ENCODE measurements at places on chromosomes 2 and 18.

DNA sequence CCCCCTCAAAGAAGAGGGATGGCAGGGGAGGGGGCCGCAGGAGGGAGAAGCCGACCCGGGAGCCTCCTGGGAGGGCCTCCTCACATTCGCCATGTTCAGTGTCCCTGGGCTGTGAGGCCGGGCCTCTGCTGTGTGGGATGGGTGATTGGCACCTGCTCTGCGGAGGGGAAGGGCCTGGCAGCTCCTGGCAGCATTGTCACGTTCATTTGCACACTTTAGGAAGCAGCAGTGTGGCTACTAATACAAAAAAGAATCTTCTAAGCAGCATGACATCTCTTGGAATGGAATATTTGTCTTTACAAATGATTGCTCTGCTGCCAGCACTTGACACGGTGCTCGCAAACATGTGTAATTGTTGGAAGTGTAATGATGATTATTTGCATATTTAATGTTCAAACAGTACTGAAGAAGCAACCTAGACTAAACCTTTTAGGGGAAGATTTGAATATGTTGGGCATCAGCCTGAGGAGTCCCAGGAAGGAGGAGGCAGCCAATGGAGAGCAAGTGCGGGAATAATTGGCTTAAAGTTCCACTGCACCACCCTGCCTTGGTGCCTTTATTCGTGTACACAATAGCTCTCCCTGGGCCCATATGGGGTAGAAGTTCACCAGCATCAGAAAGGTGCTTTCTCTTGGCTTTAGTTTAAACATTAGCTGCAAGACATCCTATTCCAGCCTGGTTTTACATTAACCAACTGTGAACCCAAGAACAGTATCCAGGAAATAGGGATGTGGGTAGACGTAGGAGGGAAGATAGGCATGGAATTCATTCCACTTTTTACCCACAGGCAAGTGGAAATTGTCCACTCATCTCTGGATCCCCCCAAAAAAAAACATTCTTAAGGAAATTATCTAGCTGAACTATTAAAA lies 404.9 kb downstream of the TMEM182 start:
- DNase-seq: no peak

DNA sequence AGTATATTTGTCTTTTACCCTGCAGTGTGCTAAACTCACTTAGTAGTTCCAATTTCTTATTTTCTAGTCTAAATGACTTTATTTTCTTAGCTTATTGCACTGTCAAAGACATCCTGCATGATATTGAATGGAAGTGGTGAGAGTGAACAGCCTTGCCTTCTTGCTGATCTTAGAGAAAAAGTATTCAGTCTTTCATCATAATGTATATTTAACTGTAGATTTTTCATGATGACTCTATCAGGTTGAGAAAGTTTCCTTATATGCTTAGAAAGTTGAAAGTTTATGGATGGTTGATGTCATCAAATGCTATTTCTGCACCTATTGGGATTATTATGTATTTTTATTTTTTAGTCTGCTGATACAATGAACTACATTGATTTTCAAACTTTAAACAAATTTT lies 21.3 kb upstream of the COL3A1 start:
- DNase-seq: no peak

DNA sequence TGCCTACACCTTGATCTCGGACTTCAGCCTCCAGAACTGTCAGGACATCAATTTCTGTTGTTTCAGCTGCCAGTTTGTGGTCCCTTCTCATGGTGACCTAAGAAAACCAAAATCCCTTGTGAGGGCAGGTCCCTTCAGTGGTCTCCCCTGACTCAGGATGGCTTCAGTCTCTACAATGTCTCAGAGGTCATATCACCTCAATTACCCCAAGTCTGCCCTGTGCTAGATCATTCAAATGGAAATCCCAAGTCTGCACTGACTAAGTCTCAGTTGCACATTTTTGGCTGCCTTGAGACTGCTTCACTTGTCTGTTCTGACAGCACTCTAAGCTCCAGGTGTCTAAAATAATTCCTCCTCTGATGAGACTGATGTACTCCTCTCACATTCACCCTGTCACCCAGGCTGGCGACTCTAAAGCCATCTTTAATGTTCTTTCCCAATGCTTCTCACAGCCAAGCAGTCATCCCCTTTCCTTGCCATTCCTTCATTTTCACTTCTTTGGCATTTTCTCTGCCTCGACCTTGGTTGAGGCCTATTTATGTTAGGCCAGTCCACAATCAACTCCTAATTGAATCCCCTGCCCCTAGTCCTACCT lies 470.8 kb downstream of the DLGAP1 start:
- no peak for DNase-seq

GRCh38 chr2:217887841-217888701 lies 114.7 kb downstream of the TNS1 start:
- peak; percentile 60 for DNase-seq

- DNase-seq: no peak
These were observed 113.6 kb downstream of the GCA start for GRCh38 chr2:162457490-162457889.

DNA sequence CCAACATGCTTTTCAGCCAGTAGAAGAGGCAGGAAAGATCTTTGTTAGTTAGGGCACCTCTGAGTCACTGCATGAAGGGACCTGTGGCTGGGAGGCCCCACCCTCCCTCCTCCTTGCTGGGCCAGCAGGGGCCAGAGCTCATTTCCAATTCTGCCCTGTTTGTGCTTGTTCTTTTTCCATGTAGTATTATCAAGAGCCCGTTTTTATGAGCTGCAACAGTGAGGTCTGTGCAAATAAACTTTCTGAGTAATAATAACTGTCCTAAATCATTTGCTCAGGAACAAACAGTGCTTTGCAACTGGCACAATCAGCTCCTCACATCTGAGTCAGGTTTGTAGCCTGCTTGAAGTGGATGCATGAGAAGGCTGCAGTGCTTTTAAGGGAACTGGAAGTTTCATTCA lies 128.0 kb downstream of the ARL4C start:
- no peak for DNase-seq

DNA sequence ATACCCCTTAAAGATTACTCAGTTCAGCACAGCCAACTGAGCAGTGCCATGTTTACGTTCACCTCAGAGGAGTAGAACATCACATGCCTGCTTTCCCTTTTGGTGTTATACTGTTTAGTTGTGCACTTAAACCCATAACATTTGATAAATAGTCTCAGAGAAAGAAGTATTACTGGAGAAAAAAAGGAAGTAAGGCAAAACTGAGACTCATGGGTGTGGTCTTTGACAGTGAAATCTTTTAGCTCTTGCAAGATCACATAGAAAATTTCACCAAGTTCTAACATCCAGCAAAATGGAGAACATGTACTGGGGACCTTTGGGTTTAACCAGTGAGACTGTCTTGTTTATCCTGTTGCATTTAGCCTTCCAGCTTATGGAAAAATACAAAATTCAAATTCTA lies 5.6 kb downstream of the TANK start:
- DNase-seq: no peak

DNA sequence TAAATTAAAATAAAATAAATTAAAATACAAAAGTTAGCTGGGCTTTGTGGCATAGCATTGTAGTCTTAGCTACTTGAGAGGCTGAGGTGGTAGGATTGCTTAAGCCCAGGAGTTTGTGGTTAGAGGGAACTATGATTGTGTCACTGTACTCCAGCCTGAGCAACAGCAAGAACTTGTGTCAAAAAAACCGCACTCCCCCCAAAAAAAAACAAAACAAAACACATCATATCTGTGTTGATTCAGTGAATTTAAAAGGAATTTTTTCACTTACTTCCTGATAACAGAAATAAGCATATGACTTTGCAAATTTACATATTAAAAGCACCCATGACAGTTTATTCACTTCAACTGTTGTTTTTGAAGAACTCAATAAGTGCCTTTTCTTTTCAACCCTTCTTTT lies 68.1 kb upstream of the PELI1 start:
- DNase-seq: no peak

DNA sequence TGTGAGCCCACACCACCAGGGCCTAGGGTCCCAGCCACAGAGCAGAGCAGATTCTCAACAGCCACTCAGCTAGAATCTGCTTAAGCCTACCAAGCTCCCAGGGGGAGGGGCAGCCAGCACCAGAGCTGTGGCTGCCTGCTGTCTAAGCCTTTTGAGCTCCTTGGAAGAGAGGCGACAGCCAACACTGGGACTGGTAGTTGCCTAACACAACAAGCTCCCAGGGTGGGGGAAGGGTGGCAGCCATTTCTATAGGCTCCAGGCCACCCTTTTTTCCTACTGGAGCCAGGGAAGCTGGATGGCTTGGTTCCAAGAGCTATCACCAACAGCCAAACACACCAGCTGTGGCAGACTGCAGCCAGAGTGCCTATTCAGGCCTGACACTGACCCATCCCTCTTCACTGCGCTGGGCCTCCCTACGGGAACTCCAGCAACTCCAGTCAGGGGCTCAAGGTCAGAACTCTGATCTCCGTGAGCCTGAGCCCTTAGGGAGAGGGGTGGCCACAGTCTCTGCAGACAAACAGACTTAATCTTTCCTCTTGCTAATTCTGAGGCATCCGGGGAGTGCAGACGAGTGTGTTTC lies 1824.3 kb upstream of the CELF4 start:
- DNase-seq: peak; percentile 67

DNA sequence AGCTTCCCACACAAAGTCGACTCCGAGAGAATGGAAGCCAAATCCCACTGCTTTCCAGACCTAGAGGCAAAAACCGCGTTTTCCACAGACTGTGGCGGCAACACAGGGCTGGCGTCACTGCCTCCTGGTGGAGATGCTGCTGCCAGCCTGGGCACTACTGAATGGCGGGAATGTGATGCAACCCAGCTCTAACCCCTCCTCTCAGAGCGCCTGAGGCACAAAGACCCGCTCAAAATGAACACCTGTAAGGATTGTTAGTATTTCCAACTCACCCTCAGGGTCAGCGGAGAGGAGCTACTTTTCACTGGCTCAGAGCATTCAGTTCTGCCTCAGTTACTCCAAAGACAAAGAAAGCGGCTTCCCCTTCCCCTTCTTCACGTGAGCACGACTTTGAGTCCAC lies 548.0 kb upstream of the SALL3 start:
- no peak for DNase-seq

- no peak for DNase-seq
These were observed 82.8 kb upstream of the PNPT1 start for GRCh38 chr2:55776479-55776878.

Measured in A673 (cell line).